ENCODE measurements at places on chromosomes 4 and X.

DNA sequence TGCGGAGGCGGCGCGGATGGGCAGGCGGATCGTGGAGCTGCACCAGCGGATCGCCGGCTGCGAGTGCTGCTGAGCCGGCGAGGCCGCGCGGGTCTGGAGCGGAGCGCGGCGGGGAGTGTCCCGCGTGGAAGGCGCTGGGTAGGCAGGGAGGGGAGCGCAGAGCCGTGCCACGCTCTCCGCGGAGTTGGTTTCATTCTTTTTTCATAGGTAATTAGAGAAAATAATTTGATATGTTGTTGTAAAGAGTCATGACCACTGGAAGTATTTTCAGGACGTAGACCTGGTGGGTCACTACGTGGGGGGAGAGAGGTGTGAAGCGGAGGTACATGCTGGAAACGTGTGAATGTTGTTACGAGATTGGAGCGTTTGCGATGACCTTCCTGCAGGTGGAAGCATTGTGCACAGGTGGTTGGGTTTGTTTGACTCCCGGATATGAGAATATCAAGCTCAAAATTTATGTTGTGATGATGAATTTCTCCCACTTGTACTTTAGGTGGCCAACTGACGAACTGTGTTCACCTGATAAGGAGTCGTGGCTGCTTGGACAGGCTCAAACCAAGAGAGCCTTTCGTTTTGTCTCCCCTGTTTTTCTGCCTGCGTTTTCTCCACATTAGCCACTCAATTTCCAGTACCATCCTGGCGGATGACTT lies 19.1 kb upstream of the S100P start:
- DNase-seq: peak; percentile 69

DNA sequence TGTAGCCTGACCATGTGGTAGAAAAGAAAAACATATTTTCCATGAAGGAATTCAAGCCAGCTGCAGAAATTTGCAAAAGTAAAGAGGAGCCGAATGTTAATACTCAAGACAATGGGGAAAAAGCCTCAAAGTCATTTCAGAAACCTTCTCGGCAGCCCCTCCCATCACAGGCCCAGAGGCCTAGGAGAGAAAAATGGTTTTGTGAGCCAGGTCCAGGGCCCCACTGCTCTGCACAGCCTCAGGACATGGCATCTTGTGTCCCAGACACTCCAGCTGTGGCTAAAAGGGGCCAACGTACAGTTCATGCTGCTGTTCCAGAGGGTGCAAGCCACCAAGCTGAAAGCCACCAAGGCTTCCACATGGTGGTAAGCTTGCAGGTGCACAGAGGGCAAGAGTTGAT lies 50.9 kb upstream of the BBS12 start:
- no peak for DNase-seq

- DNase-seq: no peak
These were observed 521.5 kb downstream of the GRID2 start for GRCh38 chr4:92825256-92825655.

DNA sequence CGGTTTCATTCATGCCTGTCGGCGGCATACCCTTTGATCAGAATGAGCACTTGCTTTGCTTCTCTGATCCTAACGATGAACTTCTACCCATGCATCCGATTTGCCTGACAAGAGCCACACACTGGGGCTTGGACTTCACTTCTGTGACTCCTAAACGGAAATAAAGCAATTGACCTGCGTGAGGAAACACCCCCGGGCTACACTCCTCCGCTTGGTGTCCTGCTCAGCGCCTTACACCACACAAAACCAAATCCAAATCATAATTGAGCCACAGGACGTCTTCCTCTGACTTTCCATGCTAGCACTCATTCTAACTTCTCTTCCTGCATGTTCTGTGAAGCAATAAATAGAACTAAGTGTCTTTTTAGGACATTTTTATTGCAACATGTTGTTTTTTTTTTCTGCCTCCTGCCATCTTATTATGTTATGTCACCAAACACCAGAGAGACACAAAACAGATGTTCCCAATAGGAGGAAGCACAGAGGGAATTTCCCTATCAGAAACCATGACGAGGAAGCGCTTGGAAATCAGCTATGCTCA lies 110.8 kb upstream of the FAM9B start:
- DNase-seq: no peak

- no peak for DNase-seq
These were observed 100.9 kb downstream of the GASK1B start for GRCh38 chr4:158071931-158072330.

DNA sequence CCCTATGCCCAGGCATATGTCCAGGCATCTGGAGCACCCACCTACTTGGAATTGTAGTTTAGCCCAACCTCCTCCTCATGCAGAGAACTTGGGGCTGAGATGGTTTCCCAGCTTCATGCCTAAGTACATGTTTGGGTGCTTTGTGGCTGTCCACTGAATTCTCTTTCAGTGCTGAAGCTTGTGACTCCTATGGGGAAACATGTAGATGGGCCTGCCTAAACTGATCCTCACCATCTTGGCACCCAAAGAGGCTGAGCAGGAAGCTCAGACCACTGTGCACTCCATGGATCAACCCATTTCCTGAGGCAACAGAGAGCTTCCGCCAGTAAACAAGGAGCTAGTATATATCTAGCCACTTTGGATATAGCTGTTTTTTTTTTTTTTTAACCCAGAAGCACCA lies 2733.7 kb downstream of the PCDH7 start:
- DNase-seq: no peak

- DNase-seq: no peak
These were observed 60.7 kb upstream of the PGM2 start for GRCh38 chr4:37765741-37766140.

- no peak for DNase-seq
These were observed 68.7 kb downstream of the KLHL8 start for GRCh38 chr4:87151730-87152129.

DNA sequence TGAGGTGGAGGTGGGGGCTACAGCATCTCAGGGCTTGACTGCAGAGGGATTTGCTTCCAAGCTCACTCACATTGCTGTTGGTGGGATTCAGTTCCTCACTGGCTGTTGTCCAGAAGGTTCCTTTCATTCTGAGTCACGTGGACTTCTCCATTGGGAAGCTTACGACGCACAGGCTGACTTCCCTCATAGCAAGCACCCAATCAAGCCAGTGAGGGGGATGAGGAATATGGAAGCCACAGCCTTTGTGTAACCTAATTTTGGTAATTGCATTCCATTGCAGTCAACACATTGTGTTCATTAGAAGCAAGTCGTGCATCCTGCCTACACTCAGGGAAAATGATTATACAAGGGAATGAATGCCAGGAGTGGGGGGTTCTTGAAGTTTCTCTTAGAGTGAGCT lies 32.7 kb upstream of the MXRA5 start:
- DNase-seq: no peak

DNA sequence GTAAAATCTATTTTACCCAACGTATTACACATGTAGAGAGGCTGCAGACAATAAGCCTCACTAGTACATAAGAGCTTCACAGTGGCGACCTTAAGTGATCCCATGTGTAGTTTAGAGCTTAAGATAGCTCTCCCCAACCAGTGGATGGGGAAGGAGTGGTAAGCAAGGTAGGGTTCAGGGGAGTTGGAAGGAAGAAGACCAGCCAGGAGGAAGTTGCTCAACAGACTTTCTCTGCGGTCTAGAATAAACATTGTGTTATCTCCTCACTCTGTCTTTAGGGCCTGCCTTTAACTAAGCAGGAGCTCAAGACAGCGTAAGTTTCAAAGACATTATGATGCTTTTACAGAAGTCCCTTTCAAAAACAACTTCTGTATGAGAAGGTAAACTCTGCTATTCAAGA lies 16.8 kb downstream of the MEPE start:
- no peak for DNase-seq

GRCh38 chrX:126509923-126510322 lies 42.7 kb downstream of the DCAF12L1 start:
- no peak for DNase-seq

DNA sequence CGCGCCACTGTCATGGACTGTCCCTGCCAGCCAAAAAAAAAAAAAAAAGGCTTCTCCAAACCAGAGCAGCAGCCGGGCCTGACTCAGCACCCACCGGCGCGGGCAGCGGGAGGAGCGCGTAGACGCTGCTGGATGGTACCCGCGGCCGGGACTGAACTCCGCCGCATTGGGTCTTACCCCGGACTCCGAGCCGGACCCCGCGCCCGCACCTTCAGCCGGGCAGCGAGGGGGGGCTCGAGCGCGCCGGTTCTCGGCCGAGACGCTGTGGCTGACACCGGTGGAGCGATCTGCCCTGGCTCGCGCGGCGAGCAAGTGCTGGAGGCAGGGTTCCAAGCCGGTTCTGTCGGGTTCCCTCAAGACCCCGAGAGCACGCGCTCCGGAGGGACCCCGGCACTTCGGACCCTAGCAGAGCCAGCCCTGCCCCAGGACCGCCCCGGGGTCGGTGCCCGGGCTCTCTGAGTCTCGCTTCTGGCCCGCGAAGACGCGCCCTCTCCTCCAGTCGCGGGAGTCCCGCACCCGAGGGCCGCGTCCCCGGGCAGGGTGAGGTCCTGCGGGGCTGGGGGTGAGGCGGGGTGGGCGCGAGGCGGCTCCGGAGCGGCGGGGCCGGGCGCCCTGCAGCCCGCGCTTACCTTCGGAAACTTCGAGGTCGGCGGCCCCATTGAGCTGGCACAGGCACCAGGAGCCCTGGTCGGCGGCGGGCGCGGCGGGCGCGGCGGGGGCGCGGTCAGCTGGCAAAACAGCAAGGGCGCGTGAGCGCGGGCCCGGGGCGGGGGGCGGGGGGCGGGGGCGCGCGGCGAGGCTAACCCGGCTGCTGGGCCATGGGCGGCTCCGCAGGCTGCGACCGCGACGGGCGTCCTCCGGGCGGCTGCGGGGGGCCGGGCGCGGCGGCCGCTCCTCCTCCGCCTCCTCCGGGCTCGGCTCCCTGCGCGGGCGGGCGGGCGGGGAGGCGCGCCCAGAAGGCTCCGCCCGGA lies 11.8 kb upstream of the MAN2B2 start:
- DNase-seq: no peak

DNA sequence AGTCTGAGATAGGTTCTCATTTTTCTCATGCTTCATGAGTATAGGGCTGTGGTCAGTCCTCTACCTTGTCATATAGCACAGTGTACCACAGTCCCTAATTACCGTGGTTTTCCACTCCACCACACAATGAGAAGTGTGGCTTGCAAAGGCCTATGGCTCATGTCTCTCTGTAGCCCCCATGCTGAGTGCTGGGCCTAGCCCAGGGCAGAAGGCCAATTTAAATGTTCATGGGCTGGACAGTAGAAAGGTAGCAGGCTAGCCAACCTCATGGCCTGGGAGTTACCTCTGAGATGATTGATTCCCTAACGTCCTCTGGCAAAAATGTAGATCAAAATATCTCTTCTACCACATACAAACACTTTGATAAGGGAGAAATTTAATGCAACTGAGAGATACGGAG lies 222.5 kb downstream of the AFF2 start:
- DNase-seq: no peak

GRCh38 chrX:68908071-68908470 lies 79.2 kb downstream of the EFNB1 start:
- DNase-seq: peak; percentile 37

DNA sequence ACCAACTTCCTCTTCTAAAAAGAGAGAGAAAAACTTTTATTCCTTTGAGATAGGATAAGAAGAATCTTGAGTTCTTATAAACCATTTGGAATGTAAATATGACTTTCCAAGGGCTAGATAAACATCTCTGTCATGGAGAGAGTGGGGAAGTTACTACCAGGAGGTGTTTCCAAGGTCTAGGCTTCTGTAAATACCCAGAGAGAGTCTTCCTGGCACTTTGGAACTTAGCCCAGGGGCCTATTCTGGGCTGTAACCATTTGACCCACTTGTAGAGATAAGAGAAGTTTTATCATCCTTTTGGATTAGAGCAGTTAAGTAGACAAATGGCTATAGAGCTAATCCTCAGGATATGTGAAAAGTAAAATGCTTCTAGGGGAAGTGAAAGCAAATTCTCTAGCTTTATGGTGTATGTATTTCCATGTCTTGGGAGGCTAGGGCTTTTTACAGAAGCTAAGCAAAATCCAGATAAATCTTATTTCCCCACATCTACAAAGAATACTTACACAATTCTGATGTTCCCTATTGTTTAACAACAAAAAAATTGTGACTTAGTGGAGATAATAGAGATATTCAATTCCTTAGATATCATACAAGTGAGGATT lies 51.1 kb downstream of the MCUB start:
- DNase-seq: no peak

- DNase-seq: peak; percentile 48
These were observed 802 bp downstream of the COX18 start for GRCh38 chr4:73068491-73069337.

GRCh38 chr4:109046471-109047201 lies 255.8 kb downstream of the COL25A1 start:
- no peak for DNase-seq

DNA sequence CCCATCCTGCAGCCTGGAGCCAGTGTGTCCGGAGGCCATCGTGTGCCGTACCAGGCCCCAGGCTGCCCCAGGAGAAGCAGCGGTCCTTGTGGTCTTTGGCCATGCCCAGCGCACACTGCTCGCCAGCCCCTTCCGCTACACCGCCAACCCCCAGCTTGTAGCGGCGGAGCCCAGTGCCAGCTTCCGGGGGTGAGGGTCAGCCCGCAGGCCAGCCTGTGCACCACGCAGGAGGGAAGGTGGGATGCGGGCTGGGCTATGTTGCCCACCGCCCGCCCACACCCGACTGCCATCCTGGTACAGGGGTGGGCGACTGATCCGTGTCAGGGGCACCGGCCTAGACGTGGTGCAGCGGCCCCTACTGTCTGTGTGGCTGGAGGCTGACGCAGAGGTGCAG lies 7.6 kb upstream of the SRPK3 start:
- DNase-seq: no peak

- DNase-seq: no peak
These were observed 2.9 kb upstream of the USP53 start for GRCh38 chr4:119209586-119209985.

DNA sequence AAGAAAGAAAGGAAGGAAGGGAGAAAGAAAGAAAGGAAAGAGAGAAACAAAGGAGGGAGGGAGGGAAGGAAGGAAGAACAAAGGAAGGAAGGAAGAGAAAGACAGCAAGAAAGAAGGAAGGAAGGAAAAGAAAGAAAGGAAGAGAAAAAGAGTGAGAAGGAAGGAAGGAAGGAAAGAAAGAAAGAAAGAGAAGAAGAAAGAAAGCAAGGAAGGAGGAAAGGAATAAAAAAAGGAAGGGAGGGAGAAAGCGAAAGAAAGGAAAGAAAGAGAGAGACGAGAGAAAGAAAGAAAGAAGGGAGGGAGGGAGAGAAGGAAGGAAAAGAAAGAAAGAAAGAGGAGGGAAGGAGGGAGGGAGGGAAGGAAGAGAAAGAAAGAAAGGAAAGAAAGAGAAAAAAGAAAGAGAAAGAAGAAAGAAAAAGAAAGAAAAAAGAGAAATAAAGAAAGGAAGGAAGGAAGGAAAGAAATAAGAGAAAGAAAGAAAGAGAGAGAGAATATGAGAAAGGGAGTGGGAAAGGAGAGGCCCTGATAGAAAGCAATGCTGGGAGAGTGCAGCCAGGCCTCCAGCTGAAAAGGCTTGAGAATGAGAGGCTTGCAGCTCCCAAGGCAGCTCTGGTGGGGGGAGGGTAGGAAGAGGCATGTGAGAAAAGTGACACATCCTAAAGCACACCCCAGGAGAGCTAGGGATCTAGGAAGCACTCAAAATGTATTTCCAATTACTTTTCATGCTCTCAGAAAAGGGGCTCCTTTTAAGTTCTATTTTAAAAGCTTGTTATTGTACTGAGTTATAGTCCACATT lies 134.0 kb upstream of the ZIC3 start:
- DNase-seq: no peak

GRCh38 chr4:7103607-7104365 lies 35.9 kb upstream of the GRPEL1 start:
- DNase-seq: no peak

Measured in NCI-H524 (cell line).